ENCODE measurements at places on chromosomes 2 and 18.

GRCh38 chr2:100812116-100812515 lies 7.8 kb upstream of the NPAS2 start:
- DNase-seq, result no peak

GRCh38 chr2:157722580-157723234 lies 94.0 kb upstream of the ACVR1C start:
- DNase-seq, result peak; percentile 21

- DNase-seq, result peak; percentile 69
Observed at GRCh38 chr2:73984203-73984921, at the start of gene TET3. Gene TET3, plus strand, starts transcription at chr2:73984910. Its CDS starts 1,494 bp downstream, at chr2:73986404.

- DNase-seq, result no peak
Observed at GRCh38 chr18:51188024-51188701, 9.3 kb downstream of the MEX3C start.

DNA sequence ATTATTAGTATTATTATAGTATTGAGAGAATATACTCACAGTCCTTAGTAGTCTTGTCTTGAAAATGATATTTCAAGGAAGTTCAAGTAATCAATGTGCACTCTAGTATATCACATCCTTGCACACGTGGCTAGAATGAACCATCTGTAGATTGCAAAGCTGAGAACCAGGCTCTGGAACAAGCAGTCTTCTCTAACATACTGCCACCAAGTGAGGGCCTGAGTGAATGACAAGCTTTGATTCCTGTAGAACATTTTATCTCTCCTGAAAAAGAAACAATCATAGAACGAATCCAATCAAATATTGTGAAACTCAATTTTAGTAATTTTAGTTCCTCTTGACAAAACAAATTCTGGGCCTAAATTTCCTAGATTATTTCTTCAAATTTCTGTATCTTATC lies 55.3 kb upstream of the SULT1C3 start:
- peak; percentile 43 for DNase-seq

DNA sequence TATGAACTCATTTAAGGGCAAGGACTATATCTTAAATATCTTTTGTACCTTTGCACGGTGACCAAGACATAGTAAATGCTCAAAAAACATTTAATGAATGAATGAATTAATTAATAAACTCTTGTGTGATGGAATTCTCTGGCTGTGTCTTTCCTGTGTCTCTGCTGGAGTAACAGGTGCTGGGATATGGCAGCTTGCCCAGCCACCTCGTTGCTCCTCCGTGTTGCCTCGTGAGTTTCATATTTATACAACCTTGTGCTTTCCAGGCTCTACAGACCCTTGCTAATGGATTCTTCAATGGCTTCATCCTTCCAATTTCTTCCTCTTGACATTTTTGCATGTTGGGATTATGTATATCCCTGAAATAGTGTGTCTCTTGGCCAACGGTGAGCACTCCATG lies 30.4 kb downstream of the CTAGE1 start:
- DNase-seq, result no peak

- DNase-seq, result no peak
Observed at GRCh38 chr2:200329798-200330197, 23.3 kb downstream of the SPATS2L start.

DNA sequence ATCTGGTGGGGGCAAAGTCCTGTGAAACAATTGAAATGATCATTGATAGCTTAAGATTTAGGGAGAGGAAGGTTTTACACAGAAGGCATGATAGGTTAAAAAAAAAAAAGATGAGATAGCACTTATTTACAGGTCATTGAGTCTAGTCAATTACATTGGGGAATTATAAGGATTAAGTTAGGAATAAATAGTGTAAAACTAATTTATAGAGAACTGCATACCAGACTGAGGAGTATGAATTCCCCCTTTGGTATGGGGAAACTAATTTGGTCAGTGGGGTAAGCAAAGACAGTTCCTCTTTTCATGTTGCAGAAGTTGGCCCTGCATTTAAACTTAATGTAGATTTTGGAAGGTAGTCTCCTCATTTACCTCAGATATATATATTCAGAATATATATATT lies 10.8 kb downstream of the GLS start:
- peak; percentile 49 for DNase-seq

All from NAMALWA (cell line).